ENCODE measurements at places on chromosomes 7 and 10. TPM values are rescaled to one million over a fixed set of nuclear protein-coding genes. Genes with fewer than 3 reads are reported as not detected.
A peak's percentile ranks its signal among the peaks of the same experiment; 100 is the strongest.

GRCh38 chr10:65518379-65518778 is 1407.5 kb upstream of the LRRTM3 start:
- no peak for DNase-seq

OPALIN gene
- not detected for total RNA-seq

GRCh38 chr10:76430061-76430645 is 998.7 kb downstream of the LRMDA start:
- DNase-seq = no peak

FAM20C gene
- 18.2 TPM for total RNA-seq

DNA sequence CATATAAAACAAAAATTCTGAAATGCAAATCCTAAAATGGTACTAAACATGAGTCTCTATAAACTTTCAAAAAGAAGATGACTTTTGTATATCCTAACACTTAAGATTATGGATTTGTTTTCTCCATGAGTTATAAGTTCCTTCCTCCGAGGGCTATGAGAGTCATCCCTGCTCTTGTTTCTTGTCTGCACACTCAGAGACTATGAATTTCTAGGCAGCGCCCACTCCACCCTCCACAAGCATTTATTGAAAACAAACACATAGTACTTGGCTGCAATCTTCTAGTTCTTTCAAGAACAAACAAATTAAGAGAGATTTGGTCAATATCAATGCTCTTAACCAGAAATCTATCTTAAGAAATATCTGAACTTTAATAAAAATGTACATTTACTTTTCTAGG is 211.7 kb downstream of the DKK1 start:
- peak; percentile 73 for DNase-seq

GRCh38 chr10:6089334-6090219 is 743 bp downstream of the RBM17 start:
- peak; percentile 69 for DNase-seq

DNA sequence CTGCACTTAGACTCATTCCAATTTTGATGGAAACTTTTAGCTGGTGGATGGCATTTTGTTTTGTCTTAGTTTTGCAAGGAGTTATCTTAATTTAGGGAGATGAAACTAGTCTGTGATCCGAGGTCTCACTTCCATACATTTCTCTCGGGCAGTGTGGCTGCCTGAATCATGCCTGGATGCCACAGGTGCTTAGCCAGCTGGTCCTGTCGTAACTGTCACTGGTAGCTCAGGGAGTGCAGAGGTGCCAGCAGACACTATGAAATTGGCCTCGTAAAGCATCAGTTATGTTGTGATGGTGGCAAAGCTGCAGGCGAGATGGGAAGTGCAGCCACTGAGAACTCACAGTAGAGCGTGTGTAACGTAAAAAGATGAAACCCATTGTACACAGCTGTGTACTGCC is 74.9 kb downstream of the EGFR start:
- no peak for DNase-seq

- DNase-seq = no peak
Measured at GRCh38 chr7:151083071-151083823, at the start of gene TMUB1. TMUB1 (minus strand) TSS chr7:151083493; CDS start chr7:151082563, 930 bp downstream.

MACROH2A2 gene
- total RNA-seq = 33.9 TPM

DNA sequence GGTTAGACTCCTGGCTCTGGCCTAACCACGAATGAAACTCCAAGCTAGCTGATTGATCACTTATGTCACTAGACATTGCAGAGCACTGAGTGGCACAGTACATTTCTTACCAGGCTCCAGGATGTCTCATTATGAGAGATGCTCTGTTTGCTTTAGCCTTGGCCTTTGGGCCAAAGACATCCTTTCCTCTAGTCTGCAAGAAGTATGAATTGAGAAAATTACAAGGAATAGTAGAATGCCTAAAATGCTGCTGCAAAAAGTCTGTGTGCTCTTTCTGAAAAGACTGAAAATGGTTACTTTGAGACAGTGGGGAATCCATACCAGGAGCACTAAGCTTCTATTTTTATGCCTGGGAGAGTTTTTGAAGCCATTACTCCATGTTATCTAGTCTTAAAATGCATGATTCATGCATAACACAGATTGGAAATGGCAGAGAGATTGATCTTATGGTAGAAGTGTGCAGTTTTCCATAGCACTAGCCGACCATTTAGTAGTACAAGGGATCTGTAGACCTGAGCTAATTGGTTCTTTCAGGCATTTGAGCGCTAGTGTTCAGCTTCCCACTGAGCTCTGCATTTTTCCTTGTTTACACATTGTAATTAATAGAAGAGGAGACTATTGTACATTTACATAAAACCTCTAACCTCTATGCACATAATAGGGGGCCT is 303.8 kb downstream of the PRKG1 start:
- no peak for DNase-seq

DNA sequence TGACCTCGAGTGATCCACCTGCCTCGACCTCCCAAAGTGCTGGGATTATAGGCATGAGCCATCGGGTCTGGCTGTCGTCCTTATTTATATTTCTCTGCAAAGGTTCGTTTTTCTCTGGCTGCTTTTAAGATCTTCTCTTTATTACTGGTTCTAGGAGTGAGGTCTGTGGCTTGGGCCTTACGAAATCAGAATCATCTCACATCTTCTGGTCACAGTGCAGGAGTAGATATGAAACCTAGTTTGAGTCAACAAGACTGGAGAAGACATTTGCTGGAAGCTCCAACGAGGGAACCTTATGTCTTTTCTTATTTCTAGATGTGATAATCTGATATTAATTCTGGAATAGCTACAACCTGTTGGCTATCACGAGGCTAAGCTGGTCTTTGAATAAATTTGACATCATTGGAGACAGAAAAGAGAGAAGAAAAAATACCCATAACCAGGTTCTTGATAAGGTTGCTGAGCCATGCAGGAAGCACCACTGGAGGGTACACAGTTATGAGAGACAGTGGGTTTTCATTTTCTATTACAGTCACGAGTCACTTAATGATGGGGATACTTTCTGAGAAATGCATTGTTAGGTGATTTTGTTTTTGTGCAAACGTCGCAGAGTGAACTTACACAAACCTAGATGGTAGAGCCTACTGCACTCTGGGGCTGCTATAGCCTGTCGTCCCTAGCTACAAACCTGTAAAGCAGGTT is 25.6 kb upstream of the IL15RA start:
- no peak for DNase-seq

- DNase-seq = no peak
Measured at GRCh38 chr10:71940752-71941151, 23.4 kb upstream of the CHST3 start.

DNA sequence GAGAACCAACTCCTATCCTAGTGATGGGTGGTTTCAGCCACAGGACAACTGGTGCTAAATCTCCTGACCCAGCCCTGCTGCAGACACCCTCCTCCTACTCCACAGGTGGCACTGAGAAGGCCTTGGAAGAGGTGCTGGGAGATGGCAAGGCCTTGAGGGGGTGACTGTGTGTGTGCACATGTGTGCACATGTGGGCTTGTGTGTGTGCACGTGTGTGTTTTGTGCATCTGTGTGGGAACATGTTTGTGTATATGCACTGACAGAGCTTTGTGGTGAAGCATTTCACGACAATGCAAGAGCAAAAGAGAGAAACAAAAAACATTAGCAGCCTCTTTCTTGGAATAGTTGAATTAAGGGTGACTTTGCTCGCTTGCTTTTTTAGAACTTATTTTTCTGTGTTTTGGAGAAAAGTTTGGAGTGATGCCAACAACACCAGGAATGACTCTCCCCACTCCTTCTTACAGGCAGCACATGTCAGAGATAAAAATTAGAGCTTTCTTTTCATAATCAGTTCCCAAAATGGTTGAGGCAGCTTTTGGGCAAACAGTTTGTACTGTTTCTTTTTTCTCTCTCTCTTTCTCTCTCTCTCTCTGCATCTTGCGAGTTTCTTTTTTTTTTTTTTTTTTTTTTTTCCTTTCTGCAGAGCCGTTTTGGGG is 69.5 kb downstream of the SEC61G start:
- no peak for DNase-seq

GRCh38 chr7:105830405-105831301 is 45.7 kb downstream of the ATXN7L1 start:
- DNase-seq = peak; percentile 91

- no peak for DNase-seq
Measured at GRCh38 chr7:108204281-108204796, 74.2 kb upstream of the LAMB4 start.

DNA sequence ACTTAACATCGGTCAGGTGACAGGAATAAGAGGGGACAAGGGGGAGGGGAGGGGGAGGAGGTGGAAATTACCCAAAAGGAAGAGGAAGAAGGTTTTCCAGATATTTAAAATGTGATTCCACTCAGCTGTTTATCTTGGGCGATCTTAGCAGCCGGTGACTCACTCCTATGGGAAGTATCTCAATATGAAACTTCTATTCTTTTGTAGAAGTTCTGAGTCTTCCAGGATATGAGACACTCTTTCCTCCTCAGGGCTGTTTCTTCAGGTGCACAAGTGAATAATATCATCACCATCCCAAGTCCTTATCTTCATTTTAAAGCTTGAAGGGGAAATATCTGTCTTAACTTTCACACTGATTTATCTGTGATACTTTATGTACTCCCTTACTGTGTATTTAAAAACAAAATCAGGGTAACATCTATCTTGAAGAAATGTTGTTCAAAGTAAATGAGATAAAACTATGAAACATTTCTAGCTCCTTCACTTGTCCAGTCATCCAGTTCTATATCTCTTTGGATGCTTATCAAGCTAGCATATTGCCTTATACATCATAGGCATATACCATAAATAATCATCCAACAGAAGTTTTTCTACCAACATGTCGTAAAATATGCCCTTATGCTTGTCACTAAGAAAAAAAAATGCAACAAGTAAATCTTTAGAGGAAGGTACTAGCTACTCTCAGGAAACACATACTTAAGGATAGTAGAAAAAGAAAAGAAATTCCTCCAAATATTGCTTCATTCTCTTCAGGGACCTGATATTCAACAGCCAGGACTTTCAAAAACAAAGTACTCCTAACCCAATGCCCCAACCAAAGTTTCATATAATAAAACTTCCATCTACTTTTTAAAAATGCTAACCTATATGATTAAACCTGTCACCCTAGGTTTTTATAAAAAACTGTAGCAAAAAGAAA is 13.7 kb downstream of the DOCK4 start:
- DNase-seq = peak; percentile 69
